Mammary microvascular endothelial cell (primary cell): ENCODE measurements at places on chromosomes 3 and 15. TPM values are rescaled to one million over a fixed set of nuclear protein-coding genes. Genes with fewer than 3 reads are reported as not detected.

The ADAMTS9 gene
- total RNA-seq: 48.9 and 51.8 TPM in 2 replicates

The GOLGA8T gene
- not detected in 2 replicates for total RNA-seq

The GHSR gene
- not detected in 2 replicates for total RNA-seq

The CCDC39 gene
- total RNA-seq: not detected in 2 replicates

The PLSCR5 gene
- not detected in 2 replicates for total RNA-seq
